ENCODE measurements at places on chromosomes 16 and 17. TPM values are rescaled to one million over a fixed set of nuclear protein-coding genes. Genes with fewer than 3 reads are reported as not detected.

TSR1 gene
- 8.7 TPM for total RNA-seq

RPA1 gene
- total RNA-seq = 33.3 TPM

SLC38A7 gene
- total RNA-seq = 15.0 TPM

RAB34 gene
- total RNA-seq = 4.9 TPM

NEUROD2 gene
- total RNA-seq = not detected

WDR81 gene
- 27.0 TPM for total RNA-seq

KRTAP4-6 gene
- total RNA-seq = not detected

CLEC18A gene
- 0.35 TPM for total RNA-seq

MEIOB gene
- total RNA-seq = 0.20 TPM

APOBR gene
- total RNA-seq = 0.58 TPM

NPIPA8 gene
- 0.35 TPM for total RNA-seq

NPTX1 gene
- 0.25 TPM for total RNA-seq

C16orf89 gene
- not detected for total RNA-seq

YBX2 gene
- total RNA-seq = 0.81 TPM

WFIKKN1 gene
- total RNA-seq = 0.96 TPM

CIBAR2 gene
- not detected for total RNA-seq

NPIPB6 gene
- 0.28 TPM for total RNA-seq

CCNF gene
- 2.0 TPM for total RNA-seq

ERN1 gene
- total RNA-seq = 30.9 TPM

CNGB1 gene
- not detected for total RNA-seq

PERCC1 gene
- not detected for total RNA-seq

SEC14L5 gene
- 0.33 TPM for total RNA-seq

MSL1 gene
- 45.9 TPM for total RNA-seq

SLC5A10 gene
- not detected for total RNA-seq

MRC2 gene
- total RNA-seq = 2.3 TPM

CCL8 gene
- total RNA-seq = not detected

FOXL1 gene
- total RNA-seq = 0.28 TPM

FSCN2 gene
- total RNA-seq = 0.18 TPM

UNC13D gene
- total RNA-seq = 10.8 TPM

AOC3 gene
- 8.6 TPM for total RNA-seq

ASPA gene
- 5.1 TPM for total RNA-seq

All from left lobe of liver (tissue), 2 donors.